ENCODE measurements at places on chromosomes 11 and 22. TPM values are rescaled to one million over a fixed set of nuclear protein-coding genes. Genes with fewer than 3 reads are reported as not detected.

Gene TNNT3
- not detected for total RNA-seq

Gene ARHGAP42
- total RNA-seq, result 2.0 TPM

Gene CATSPER1
- 0.09 TPM for total RNA-seq

Gene OR52I2
- not detected for total RNA-seq

Gene MYH9
- 2,333 TPM for total RNA-seq

Gene DMC1
- 1.6 TPM for total RNA-seq

Gene SNX32
- total RNA-seq, result 0.38 TPM

Gene RELT
- 6.9 TPM for total RNA-seq

Gene CTSD
- 74.7 TPM for total RNA-seq

Gene C11orf42
- total RNA-seq, result not detected

Gene XPNPEP3
- 8.0 TPM for total RNA-seq

Gene OR51E1
- not detected for total RNA-seq

Gene MUC5AC
- total RNA-seq, result not detected

Gene SCGB1D2
- not detected for total RNA-seq

Gene OR56A1
- total RNA-seq, result not detected

Gene IL17REL
- total RNA-seq, result not detected

Gene CALCA
- total RNA-seq, result not detected

Gene APOBEC3A
- not detected for total RNA-seq

Gene ADAMTS15
- total RNA-seq, result under 0.01 TPM

Gene NECTIN1
- 10.5 TPM for total RNA-seq

Gene RNH1
- total RNA-seq, result 203 TPM

Gene CHRNA10
- 0.66 TPM for total RNA-seq

Gene PLEKHA7
- total RNA-seq, result 0.45 TPM
